ENCODE measurements at places on chromosomes 2 and 18. TPM values are rescaled to one million over a fixed set of nuclear protein-coding genes. Genes with fewer than 3 reads are reported as not detected.

DNA sequence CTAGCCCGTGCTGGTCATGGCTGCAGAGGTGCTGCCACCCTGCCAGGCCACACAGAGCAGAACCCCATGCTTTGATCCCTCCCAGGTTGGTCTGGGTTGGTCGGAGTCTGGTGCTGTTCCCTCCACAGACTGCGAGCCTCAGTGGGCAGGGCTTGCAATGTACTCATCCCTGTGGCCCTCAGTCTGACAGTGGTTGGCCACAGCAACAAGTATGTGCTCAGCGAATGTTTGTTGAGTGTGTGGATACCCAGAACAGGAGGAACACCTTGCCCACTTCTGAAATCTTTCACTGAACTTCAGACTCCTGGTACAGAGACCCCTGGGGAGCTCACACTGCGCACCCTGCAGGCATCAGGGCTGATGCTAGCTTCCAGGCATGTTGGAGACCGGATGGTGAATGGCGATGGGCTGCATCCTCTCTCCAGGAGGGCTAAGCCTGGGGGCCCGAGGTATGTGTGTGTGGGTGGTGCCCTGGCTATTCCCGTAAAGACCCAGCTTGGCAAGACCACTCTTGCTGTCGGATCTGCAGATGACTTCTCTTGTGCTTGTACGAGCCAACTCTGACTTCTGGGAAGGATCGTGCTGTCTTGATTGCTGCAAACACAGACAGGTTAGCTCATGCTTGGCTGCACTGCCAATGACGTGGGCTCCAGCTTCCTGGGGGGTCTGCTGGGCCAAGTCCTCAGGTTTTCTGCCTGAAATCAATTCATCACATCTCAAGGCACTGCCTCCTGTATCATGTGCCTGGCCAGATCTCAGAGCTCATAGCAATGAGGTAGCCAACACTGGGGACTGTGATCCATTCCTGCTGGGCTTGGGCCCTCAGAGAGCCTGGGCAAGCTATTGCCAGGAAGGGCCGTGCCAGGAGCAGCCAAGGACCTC, 43.7 kb downstream of the RHOB start:
- DNase-seq = no peak

- no peak for DNase-seq
Observed at GRCh38 chr18:48794251-48794970, 156.4 kb downstream of the SMAD7 start.

- no peak for DNase-seq
Observed at GRCh38 chr2:12244070-12244469, 472.7 kb upstream of the TRIB2 start.

Gene PROKR1
- not detected for total RNA-seq

Gene SLC5A6
- total RNA-seq = 6.7 TPM

Gene XPO1
- 69.3 TPM for total RNA-seq

Gene INPP5D
- 3.8 TPM for total RNA-seq

DNA sequence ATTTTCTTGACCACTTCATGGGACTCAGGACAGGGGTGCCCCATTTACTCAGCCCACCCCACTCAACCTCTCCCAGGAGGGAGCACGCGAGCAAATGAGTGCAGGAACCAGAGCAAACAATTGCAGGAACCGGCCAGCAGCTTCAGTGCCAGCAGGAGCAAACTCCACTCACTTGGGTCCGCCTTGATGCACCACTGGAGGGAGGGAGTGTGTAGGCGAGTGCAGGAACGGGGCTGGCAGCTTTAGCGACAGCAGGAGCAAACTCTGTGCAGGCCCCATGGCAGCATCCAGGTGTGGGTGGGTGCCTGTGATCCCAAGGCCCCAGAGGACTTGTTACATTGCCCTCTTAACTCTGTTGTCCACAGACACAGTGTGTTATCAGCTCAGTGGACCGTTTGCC, 1667.3 kb upstream of the CELF4 start:
- DNase-seq = no peak

Gene AFF3
- total RNA-seq = 4.0 TPM

DNA sequence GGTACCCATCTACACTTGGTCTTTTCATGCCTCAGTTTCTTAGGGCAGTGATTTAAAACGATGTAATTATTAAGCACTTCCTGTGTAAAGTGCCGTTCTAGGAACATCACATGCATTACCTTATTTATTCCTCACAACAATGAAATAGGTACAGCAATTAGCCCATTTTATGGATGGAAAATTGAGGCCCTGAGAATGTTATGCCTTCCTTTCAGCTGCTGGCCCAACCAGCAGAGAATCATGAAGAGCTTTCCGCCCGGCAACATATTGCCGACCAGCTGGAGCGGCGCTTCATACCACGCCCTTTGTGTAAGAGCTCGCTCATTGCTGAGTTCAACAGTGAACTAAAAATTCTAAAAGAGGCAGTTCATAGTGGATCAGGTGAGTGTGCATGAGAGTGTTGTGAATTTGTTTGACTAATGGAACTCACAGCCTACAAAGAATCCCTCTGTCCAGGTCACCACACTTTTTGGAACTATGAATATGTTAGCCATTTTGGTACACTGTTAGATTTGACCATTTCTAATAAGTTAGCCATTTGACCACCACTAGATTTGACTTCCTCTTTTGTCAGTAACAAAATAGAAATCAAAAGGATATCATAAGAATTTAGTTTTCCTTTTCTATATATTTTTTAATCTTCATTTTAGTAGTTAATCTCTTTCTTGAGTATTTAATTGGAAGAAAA, 25.6 kb upstream of the RPE start:
- DNase-seq = no peak

DNA sequence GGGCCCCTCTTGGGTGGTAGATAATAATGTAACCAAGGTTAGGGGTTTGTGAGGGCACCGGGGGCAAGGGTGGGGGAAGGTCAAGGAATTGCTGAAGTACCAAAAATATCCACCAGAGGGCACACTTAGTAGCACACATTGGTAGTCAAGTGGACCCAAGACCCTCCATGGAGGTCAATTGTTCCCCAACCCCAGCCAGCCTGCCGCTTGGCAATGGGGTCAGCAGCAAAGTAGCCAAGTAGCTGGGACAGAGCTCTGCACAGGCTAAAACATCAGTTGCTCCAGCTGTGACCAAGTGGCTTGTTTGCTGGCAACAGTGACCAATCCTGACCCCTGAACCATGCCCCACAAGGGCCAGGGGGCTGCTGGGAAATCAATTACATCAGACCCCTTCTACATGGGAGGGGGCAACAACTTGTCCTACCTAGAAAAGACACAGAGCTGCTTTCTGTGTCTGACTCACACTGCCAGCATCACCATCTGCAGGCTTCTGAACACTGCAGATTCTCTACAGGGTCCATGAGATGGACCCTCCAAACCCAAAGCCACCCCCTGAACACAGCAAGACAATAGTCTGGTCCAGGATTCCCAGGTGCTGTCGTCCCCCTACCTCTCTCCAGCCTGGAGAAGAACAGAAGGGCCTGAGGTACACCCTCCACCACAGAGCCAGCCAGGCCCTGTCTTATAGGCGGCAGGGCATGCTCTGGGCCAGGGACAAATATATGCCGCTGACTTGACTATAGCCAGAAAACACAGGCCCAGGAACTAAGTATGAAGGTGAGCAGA, 76.0 kb downstream of the EMX1 start:
- no peak for DNase-seq

Gene RBM44
- 0.83 TPM for total RNA-seq

DNA sequence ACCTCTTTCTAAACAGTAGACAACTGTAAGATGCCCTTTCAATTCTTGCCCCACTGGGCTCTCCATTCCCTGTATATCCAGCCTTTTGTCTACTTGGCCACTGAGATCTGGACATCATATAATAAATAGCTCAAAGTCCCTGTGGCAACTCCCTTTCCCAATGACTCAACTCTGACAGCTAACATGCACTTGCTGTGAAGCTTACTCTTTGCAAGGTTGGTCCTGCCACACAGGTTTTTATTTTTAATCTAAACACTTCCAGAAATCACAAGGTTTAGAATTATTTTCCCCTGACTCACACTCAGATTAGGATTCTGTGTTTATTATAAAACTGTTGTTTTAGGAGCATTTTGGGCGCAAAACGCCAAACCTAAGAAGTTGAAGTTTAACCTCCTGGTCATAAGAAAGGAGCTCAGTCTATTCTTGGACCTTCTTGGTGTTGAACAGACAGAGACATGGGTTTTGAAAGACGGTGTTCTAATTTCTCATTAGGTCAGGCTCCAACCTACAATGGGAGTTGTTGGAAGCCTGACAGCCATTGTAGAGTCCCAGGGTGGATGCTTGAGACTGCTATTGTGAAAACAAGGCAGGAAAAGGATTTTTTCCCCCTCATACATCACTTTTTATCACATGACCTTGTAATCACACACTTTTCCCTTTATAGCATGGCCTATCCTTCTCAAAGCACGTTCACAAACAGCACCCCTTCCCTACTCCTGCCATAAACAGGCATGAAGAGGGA, 124.7 kb upstream of the SERPINE2 start:
- DNase-seq = peak; percentile 27

GRCh38 chr2:68764806-68765311, 30.2 kb downstream of the ARHGAP25 start:
- no peak for DNase-seq

- DNase-seq = no peak
Observed at GRCh38 chr2:73825408-73825807, 3.4 kb upstream of the STAMBP start.

DNA sequence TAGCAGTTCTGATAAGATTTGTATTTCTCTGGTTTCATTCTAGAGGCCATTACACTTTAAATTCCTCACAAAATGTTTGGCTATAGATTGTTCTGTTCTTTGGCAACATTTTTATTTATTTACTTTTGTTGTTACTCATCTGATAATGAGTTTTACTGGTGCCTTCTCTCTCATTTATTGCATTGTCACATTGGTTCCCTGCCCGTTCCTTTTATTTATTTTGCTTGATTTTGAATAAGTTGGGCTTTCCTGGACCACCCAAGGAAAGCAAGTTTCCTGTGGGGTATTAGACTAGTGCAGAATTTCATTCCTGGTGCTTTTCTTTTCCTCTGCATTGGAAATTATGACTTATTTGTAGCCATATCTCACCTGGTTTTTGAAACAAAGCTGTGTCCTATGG, 232.0 kb downstream of the SOCS6 start:
- DNase-seq = no peak

DNA sequence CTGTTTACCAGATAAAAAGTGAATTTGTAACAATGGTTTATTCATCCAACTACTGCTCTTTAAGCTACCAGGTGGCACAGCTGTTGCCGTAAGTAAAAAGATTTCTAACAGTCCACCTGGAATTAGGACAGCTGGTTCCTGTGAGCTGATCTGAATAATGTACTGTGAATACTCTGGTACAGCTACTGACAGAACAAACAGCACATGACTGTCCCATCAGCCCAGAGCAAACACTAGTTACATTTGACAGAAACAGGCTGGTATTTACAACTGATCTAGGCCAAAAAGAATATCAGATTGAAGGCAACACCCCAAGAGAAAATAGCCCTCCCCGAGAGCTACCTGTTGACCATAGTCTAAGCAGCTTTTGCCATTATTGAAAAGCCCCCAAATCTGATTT, 840.4 kb downstream of the CPS1 start:
- DNase-seq = no peak

DNA sequence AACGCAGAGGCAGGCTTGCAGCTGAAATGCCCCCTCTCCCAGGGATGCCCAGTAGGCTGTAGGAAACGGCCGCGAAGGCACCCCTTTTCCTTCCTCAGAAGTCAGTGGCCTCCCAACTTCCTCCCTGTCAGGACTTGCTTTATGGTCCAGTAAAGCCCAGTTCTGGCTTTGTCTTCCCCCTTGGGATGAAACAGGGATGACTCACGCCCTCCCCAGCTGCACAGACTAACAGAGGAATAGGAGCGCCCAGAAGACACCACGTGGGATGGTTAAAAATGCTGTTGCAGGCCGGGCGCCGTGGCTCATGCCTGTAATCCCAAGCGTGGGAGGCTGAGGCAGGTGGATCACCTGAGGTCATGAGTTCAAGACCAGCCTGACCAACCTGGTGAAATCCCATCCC, 6.9 kb downstream of the CREG2 start:
- peak; percentile 74 for DNase-seq

Gene DNAJC10
- 45.5 TPM for total RNA-seq

GRCh38 chr18:34576622-34577021, 133.5 kb upstream of the DTNA start:
- no peak for DNase-seq

DNA sequence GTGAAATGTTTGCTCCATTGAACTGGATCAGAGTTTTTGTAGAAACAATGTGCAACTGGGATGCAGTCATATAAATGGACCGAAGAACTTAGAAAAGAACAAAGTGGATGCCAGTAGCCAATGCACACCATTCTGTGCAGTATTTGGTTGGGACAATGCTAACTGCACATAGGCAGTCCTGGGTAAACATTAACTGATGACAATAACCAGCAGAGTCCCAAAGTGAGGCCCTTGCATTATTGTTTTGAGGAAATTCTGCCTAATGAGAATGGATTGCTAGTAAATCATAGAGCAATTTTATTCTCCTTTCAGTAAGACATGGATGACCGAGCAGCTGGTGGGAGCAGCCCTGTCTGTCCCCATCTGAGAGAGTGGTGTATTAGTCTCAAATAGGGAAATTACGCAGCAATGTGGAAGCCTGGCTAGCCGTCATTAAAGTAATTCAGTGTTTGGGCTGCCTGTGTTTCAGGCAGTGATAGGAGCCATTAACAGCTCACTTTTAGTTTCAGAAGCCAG, 94.9 kb downstream of the KCTD1 start:
- DNase-seq = no peak

Gene MAP3K2
- total RNA-seq = 20.8 TPM

DNA sequence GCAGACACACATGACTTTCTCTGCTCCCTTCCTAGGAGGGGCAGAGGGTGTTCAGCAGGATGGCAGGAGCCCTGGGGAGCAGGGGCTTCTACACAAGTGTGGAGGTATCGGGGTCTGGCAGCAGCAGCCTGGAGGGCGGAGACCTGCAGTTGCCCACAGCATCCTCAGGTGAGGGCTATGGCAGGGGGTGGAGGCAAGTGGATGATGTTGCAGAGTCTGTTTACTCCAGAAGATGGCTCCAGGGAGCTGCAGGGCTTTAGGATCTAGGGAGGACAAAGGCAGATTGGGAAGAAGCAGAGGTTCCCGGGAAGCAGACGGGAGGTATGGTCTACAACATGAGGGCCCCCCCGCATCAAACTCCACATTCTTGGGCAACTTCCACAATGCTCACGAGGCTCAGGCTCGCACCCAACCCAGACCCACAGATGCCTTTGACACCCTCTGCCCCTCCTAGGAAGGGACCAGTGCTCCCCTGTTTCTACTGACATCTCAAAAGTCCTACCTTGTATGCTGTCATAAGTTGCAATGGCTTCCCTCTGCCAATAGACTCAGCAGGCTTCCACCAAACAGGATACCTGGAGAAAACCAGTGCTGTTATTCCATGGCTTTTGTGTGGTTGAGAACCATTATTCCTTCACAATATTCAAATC, 12.0 kb upstream of the ATP6V1C2 start:
- DNase-seq = no peak
